ENCODE measurements at places on chromosomes 2 and 18.

- no peak for DNase-seq
Measured at GRCh38 chr2:53785366-53785765, 1.4 kb downstream of the ASB3 start.

- no peak for DNase-seq
Measured at GRCh38 chr2:147543056-147543455, 301.8 kb upstream of the ACVR2A start.

GRCh38 chr2:151860210-151860609 lies 32.0 kb upstream of the ARL5A start:
- no peak for DNase-seq

DNA sequence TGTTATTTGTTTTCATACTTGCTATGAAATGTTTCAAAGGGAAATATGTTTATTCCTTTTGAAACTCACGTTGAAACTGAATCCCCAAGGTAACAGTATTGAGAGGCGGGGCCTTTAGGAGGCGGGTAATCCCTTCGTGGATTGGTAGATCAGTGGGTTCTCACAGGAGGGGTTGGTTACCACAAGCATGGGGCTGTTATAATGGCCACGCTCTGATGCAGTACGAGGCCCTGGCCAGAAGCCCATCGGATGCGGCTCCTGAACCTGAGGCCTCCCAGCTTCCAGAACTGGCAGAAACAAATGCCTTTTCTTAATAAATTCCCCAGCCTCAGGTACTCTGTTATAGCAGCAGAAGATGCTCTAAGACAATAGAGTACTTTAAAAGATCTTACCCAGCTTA lies 135.7 kb downstream of the ASB1 start:
- no peak for DNase-seq

DNA sequence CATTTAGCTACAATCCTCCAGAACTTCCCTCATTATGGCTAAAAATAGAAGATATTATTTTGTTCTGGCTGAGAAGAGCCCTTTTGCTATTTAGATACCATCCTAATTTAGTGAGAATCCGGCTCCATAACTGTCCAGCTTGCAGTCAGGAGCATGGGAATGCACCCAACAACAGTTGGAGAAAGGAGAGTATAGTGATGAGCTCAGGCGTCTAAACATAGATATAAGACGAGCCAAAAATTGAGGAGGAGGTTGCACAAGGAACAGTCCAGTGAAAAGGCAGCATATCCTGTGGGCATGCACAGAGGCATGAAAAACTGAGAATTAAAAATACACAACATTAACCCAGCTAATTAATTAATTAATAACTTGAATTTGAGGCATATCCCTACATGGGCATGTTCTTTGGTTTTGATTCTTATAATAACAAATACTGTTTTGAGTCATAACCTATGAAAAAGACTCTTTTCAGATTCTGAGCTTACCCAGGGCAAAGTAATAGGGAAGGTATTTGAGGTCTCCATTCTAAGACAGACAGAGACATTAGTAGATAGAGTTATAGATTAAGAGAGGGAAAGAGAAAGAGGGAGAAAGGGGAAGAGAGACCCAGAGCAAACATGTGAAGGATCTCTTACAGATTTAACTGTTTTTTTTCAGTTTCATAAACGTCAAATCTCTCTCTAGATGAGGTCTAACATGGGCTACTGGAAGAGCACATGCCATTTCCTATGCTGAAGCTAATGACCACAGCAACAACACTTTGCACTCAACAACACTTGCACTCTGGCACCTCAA lies 311.2 kb downstream of the OSR1 start:
- DNase-seq: no peak
